Activated gamma-delta T cell (primary cell): ENCODE measurements at places on chromosomes 1 and 21.

- DNase-seq: no peak
Observed at GRCh38 chr1:165697491-165697880, 876 bp downstream of the ALDH9A1 start.

DNA sequence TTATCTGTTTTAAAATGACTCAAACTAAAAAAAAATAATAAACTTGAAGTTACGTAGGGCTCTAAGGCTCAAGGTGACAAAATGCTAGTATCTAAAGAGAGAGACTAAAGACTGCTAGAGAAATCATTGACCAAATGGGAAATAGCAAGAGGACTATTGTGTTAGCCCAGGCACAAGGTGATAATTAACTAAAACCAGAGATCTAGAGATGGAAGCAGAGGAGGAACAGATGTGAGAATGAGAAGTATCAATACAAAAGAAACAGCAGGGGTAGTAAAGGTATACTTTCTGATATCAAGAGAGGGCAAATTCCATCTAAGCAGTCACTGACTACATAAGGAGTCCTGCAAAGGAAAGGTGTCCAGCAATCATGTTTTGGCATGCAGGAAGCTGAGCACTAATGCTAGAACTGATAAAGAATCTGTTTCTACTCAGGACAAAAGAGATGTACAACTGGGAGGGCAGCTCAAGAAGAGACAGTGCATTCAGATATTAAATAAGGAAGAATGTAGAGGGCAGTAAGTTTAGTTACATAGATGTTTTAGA, 100.2 kb upstream of the GNG4 start:
- no peak for DNase-seq

DNA sequence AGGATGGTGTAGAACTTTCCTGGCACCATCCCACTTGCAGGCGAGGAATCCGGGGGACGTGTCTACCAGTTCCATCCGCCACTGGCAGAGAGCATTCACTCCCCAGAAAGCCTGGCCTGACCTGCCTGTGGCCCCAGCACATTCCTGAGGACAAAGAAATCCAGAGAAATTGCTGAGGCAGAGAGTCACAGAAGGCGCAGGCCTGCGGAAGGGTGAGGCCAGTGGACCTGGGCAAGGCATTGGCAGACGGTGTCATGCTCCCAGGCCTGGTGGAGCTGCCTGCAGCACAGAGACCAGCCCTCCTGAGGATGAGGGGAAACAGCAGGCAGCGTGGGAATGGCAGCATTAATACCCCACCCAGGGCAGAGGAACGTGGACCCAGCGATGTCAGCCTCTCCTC, 81.2 kb upstream of the F3 start:
- no peak for DNase-seq

DNA sequence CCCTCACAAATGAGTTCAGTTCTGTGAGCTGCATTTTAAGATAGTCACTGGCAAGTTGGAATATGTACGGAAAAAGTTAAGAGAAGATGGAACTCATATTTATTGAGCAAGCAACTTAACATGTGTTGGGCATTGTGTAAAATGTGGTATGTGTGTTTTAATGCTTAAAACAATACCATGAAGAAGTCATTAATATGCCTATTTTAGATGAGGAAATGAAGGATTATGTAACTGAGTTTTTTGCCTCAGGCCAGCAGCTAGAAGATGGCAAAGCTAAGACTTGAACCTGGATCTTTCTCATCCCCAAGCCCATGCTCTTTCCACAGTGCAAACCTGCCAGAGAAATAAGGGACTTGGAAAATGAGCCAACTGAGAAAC, 48.9 kb downstream of the SPATA46 start:
- no peak for DNase-seq

DNA sequence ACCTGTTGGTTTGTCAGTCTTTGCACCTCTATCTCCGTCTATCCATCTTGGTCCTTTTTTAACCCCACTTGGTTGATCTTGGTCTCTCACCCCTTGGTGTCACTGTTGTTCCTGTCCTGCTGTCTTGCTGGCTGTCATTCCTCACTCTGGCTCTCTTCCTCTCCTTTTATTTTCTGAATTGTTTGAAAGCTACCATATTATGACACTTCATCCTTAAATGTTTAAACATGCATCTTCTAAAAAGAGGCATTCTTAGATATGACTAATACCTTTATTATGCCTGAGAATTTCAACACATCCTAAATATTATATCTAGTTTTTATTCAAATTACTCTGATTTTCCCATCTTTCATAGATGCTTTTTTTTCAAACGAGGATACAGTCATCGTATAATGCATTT, 37.0 kb downstream of the BACH1 start:
- DNase-seq: no peak

DNA sequence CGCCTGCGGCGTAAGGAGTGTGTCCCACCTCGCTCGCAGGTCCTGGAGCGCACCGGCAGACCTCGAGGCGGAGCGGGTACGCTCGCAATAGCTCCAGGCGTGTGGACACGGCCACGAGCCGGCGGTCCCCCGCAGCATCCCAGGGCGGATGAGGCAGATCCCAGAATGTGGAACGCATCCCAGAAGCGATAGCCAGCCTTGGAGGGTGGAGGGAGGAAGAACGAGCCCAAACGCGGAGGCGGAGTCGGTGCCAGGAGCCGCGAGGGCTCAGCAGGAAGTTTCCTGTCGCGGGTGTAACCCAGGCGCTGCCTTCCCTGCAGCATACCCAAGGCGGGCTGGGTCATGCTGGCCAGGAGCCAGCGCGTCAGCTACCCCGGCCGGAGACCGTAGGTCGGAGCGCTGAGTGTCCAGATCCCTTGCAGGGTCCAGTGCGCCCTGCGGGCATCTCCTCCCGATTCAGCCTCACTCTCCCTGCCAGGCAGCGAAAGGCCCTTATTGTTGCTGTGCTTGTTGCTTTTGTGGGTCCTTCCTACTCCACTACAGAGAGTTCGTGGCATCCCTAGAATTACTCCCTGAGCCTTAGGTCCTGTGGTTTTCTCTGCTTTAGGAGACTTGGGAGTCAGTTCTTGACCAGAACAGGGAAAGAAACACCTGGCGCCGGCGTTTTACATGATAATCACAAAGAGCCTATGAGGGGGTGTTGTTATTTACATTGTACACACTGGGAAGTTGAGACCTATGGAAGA, 27.7 kb downstream of the STYXL2 start:
- no peak for DNase-seq

GRCh38 chr1:107669996-107670395, 295.0 kb downstream of the VAV3 start:
- DNase-seq: no peak

DNA sequence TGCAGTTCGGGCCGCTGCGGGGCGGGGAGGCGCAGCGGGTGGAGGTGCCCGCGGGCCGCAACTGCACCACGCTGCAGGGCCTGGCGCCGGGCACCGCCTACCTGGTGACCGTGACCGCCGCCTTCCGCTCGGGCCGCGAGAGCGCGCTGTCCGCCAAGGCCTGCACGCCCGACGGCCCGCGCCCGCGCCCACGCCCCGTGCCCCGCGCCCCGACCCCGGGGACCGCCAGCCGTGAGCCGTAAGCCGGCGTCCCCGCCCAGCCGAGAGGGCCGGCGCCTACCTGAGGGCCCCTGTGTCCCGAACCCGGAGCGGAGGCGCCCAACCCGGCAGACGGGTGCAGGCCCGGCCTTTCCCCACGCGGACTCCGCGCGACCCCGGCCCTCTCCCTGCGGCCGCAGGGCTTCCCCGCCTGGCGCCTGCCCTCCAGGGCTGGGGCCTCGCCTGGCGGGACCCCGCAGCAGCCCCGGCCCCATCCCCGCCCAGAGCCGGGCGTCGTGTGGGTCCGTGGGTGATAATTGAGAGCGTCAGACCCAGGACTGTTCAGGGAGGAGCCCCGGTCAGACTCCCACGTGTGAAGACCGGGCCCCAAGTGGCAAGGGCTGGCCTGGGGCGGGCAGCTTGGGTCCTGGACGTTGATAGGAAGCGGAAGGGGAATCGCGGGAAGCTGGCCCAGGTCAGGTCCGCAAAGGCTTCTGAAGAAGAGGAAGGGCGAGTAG, 4.2 kb downstream of the VWA1 start:
- no peak for DNase-seq

- DNase-seq: no peak
Observed at GRCh38 chr1:56758135-56758534, 61.1 kb downstream of the FYB2 start.

DNA sequence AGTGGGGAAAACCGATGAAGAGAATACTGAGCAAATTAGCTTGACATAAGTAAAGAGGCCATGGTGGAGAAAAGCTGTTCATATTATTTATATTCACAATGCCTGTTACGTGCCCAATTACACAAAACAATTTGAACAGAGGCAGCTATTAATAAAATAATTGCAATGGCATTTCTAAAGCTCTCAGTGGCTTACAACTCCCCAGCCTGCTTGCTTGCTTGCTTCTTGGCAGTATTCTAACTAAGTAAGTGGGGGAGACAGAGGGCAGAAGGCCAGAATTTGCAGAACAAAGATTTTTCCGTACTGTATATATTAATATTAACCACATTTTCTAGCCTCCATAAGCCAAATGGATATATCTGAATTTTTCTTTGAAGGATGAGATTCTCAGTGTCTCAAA, 12.9 kb downstream of the PTPN14 start:
- DNase-seq: no peak

- DNase-seq: no peak
Observed at GRCh38 chr1:178011465-178011828, 41.6 kb upstream of the SEC16B start.

- DNase-seq: no peak
Observed at GRCh38 chr1:204652497-204652896, 33.0 kb downstream of the LRRN2 start.

- no peak for DNase-seq
Observed at GRCh38 chr1:21058035-21058793, 118.5 kb downstream of the EIF4G3 start.

DNA sequence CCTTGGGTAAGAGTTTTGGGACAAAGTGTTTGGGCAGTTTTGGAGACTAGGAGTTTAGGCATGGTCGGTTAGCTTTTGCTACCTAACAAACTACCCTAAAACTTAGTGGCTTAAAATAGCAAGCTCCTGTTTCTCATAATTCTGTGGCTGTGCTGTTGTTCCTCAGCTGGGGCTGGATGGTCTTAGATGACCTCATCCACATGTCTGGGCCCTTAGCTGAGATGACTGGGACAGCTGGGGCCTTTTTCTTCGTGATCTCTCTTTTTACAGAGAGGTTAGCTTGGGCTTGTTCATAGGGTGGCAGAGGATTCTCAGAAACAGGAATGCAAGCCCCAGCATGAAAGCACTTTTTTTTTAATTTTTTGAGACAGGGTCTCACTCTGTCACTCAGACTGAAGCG, 6.6 kb downstream of the ATP1A4 start:
- DNase-seq: no peak

- no peak for DNase-seq
Observed at GRCh38 chr1:22057861-22058260, 5.4 kb downstream of the CDC42 start.

- DNase-seq: no peak
Observed at GRCh38 chr1:83583351-83584014, 415.4 kb downstream of the TTLL7 start.

GRCh38 chr1:41110286-41110685, 88.8 kb upstream of the SLFNL1 start:
- DNase-seq: no peak

GRCh38 chr1:98001764-98002163, 80.9 kb upstream of the DPYD start:
- DNase-seq: no peak

DNA sequence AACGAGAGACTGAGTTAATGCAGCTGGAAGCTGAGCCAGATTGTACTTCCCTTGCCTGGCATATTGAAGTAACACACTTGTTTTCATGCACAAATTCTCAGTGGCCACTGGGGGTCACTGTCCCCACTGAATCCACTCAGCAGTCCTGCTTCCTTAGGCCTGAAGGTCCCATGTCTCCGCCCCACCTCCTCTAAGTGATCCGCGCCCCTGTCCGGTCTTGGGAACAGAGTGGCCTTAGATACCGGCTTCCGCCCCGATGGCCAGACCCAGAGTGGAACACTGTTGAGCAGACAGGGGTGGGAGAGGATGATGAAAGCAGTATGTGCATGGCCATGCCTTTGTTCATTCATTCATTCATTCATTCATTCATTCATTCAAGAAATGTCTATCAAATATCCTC, 34.8 kb downstream of the CHAF1B start:
- no peak for DNase-seq

- DNase-seq: no peak
Observed at GRCh38 chr1:94055459-94056122, 65.4 kb downstream of the ABCA4 start.

GRCh38 chr1:4153571-4153970, 253.5 kb upstream of the C1orf174 start:
- no peak for DNase-seq

DNA sequence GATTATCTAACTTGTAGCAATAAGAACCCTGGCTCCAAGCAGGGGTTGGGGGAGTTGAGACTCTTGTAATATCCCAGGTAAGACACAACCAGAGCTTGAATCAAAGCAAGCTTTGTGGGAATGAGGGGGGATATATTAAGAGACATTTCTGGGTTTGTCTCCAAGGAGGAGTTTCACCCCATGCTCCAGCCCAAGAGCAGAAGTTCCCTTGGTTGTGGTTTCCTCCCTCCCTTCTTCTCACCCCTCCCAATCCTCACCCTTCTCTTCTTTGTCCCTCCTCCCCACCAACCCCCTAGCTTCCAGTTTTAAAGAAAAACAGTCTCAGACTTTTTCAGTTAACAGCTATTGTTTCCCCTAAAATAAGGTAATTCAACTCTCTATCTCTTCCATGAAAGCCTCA, 11.9 kb downstream of the TRAF3IP3 start:
- no peak for DNase-seq

GRCh38 chr1:60228041-60228491, 154.5 kb upstream of the C1orf87 start:
- DNase-seq: no peak

DNA sequence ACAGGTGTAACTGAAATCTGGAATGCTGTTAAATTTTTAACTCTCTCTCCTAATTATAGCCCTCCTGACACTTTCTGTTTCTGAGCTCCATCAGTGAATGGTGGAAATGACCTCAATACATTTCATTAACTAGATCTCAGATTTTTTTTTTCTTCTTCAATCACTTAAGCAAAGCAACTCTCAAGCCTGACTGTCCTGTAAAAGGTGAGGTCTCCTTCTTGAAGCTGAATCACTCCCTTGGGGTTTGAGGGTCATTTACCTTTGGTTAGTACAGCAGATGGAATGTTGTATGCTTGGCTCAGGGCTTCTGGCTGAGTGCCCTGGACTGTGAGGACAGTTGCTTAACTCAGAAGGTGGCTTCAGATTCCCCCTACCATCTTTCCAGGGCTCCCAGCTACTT, 518.7 kb downstream of the PTPRC start:
- no peak for DNase-seq
